ENCODE measurements at places on chromosomes 13 and 19.

GRCh38 chr13:59546178-59546577 lies 617.5 kb downstream of the DIAPH3 start:
- no peak for DNase-seq

- no peak for DNase-seq
Observed at GRCh38 chr13:26424181-26424580, 133.3 kb upstream of the WASF3 start.

- no peak for DNase-seq
Observed at GRCh38 chr19:7902796-7903243, 857 bp upstream of the MAP2K7 start.

DNA sequence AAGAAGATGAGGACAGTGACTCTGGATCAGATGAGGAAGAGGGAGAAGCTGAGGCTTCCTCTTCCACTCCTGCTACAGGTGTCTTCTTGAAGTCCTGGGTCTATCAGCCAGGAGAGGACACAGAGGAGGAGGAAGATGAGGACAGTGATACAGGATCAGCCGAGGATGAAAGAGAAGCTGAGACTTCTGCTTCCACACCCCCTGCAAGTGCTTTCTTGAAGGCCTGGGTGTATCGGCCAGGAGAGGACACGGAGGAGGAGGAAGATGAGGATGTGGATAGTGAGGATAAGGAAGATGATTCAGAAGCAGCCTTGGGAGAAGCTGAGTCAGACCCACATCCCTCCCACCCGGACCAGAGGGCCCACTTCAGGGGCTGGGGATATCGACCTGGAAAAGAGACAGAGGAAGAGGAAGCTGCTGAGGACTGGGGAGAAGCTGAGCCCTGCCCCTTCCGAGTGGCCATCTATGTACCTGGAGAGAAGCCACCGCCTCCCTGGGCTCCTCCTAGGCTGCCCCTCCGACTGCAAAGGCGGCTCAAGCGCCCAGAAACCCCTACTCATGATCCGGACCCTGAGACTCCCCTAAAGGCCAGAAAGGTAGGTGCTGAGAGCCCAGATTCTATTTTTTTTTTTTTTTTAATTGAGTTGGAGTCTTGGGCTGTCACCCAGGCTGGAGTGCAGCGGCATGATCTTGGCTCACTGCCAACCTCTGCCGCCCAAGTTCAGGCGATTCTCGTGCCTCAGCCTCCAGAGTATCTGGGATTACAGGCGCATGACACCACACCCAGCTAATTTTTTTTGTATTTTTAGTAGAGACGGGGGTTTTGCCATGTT lies 2.3 kb downstream of the PPP1R15A start:
- no peak for DNase-seq

DNA sequence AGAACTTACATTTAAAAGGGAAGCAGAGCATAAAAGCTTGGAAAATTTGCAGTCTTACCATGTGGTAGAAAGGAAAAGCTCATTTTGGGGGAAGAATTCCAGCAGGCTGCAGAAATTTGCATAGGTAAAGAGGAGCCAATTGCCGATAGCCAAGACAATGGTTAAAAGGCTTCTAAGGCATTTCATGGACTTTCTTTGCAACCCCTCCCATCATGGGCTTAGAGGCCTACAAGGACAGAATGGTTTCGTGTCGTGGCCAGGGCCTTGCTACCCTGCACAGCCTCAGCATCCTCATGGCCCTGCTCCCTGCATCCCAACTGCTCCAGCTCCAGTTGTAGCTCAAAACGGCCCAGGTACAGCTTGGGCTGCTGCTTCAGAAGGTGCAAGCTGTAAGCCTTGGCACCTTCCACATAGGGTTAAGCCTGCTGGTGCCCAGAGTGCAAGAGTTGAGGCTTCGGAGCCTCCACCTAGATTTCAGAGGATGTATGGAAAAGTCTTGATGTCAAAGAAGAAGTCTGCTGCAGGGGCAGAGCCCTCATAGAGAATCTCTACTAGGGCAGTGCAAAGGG lies 420.3 kb downstream of the PCDH17 start:
- no peak for DNase-seq

- no peak for DNase-seq
Observed at GRCh38 chr13:25945596-25945995, 106.2 kb downstream of the SHISA2 start.

DNA sequence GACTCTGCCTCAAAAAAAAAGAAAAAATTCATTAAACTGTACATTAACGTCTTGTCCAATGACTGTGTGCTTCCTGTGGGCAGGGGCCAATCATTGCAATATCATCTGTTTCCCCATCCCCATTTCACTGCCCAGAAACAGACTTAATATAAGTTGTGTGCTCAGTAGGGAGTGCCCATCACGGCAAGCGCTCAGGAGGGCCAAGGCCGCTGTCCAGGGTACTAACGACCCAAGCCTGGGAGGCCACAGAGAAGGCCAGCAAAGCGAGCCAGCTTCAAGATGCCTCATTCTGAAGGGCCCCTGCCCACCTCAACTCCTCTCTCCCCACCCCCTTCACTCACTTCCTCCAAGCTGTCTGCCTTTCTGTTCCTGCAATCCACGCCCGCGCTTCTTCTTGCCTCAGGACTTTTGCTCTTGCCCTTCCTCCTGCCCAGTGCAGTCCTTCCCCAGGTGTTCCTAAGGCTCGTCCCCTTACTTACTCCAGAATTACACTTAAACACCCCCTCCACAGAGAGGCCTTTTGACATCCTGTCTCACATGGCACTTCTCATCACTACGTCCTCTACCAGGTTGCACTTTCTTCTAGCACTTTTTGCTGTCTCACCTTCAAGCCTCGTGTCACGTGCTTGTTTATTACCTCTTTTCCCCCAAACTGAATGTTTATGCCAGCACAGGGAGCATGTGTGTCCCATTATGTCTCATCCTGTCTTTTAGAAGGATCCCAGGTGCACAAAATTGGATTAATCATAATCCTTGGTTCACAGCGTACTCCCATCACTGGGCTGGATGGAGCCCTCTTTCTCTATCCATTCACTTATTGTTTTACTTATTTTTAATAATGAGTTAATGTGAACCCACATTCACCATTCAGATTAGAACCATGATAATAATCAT lies 11.3 kb upstream of the POU2F2 start:
- DNase-seq = no peak

- DNase-seq = no peak
Observed at GRCh38 chr13:50158385-50159165, 143.3 kb downstream of the KCNRG start.

- DNase-seq = no peak
Observed at GRCh38 chr13:100564444-100565223, 24.0 kb downstream of the GGACT start.

DNA sequence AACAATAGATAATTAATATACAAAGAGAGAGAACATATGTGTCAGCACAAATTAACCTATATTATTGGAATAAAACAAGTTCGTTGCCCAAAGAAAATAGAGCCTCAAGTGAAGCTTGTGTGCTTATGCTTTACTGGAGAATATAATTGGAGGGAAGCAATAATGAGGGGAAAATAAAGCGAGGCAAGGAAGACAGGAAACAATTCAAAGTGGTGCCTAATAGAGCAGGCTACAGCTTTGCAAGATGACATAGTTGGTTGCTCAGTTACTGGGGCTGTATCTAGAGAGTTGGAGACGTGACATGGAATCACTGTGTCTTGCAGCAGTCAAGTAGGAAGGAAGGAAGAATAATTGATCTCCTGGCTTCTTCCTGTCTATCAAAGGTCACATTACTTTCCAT lies 21.1 kb upstream of the SLC10A2 start:
- no peak for DNase-seq

DNA sequence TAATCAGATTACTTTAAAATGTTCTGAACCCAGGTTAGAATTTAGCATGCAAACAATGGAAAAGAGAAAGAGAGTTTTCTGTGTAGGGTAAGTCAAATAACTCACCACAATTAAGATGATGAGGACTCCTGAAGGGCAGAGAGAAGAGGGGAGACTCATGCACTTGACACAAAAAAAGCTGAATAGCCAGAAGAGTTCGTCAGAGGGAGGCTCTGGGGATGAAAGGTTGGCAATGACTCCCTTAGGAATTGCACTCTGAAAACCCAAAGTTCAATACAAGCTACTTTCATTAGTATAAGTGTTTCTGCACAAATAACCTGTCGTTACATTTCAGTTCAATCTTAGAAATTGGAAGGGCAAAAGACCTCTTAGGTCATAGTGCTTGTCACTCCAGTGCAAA lies 434.4 kb upstream of the PCDH9 start:
- DNase-seq = no peak

GRCh38 chr19:51125421-51126075 lies 842 bp downstream of the SIGLEC9 start:
- no peak for DNase-seq

DNA sequence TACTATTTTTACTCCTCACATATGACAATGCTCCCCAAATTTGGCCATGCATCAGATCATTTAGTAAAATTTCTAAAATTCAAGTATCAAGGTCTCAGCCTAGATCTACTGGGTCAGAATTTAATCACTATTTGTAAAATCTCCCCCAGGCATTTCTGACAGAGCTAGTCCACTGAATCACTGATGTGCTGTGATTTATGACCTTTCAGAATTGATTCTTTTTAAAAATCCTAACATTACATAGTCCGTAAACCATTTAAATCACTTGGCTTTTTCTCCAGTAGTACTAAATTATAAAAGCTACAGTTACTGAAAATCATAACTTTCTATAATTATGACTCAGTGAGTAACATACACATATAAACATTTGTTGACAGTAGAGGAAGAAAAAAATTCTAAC lies 92.8 kb upstream of the RAP2A start:
- no peak for DNase-seq

GRCh38 chr19:13343514-13343913 lies 162.8 kb downstream of the CACNA1A start:
- DNase-seq = no peak

DNA sequence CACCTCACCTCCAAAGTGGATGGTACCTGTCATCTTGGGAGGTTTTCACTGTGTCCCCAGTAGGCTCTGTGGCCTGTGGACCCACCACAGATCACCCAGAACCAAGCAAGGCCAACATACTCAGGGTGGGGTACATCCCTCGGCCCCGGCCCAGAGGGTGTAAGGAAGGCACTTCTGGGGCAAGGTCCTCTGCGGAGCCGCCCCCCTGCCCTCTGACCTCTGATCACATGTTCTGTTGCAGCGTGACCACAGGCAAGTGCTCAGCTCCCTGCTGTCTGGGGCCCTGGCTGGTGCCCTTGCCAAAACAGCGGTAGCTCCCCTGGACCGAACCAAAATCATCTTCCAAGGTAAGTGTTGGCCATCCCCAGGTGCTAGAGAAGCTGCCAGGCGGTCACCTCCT lies 36.7 kb downstream of the TMEM161A start:
- no peak for DNase-seq

GRCh38 chr13:77437267-77437666 lies 98.2 kb upstream of the SCEL start:
- no peak for DNase-seq

- no peak for DNase-seq
Observed at GRCh38 chr13:95858286-95859075, 181.5 kb downstream of the DNAJC3 start.

GRCh38 chr13:64753233-64754000 lies 2476.7 kb downstream of the PCDH9 start:
- no peak for DNase-seq

DNA sequence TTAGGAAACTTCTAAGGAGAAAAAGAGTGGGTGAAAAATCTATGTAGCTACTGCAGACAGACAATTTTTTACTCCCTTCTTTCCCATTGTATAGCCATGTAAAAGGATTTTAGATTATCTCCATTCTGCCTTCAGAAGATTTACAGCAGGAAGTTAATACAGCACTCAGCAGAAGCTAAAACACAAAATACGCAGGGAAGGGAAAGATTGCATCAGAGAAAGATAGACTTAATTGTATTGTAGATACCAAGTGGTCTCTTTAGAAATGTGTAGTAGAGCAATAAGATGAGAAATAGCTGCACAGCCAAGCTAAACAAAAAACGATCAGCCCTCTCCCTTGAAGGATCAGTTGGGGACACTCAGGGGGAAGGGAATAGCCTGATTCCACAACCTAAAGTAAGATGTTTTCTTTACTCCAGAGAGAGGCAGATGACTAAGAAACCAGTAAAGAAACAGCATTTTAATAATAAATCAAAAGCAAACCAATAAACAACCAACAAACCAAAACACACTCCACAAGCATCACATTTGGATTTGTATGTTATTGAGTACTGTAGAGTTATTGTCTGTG lies 236.7 kb upstream of the SLITRK1 start:
- DNase-seq = no peak

- DNase-seq = no peak
Observed at GRCh38 chr19:33309826-33310225, 7.5 kb upstream of the CEBPA start.

- no peak for DNase-seq
Observed at GRCh38 chr19:291006-291521, at the start of gene PLPP2. Gene PLPP2, minus strand, starts transcription at chr19:291403. Its CDS starts 67 bp downstream, at chr19:291336.
